ENCODE measurements at places on chromosomes 2 and 18. TPM values are rescaled to one million over a fixed set of nuclear protein-coding genes. Genes with fewer than 3 reads are reported as not detected.

Gene GAD1
- polyA plus RNA-seq: 0.22 TPM

Gene C1QL2
- polyA plus RNA-seq: 0.03 TPM

Gene EVX2
- polyA plus RNA-seq: not detected

Gene DSC3
- 0.53 TPM for polyA plus RNA-seq

Gene HOXD1
- 3.2 TPM for polyA plus RNA-seq

Gene NDC80
- 3.4 TPM for polyA plus RNA-seq

Gene REG1B
- 0.56 TPM for polyA plus RNA-seq

Gene ABCB11
- 0.02 TPM for polyA plus RNA-seq

Gene TWIST2
- 10.1 TPM for polyA plus RNA-seq

Gene GRB14
- polyA plus RNA-seq: 5.6 TPM

Gene IL1F10
- not detected for polyA plus RNA-seq

Gene TFCP2L1
- 6.3 TPM for polyA plus RNA-seq

Gene RAPH1
- 7.2 TPM for polyA plus RNA-seq

Gene FSIP2
- 0.06 TPM for polyA plus RNA-seq

Gene LOXHD1
- 0.49 TPM for polyA plus RNA-seq

Gene AQP12B
- polyA plus RNA-seq: not detected

Gene MFSD2B
- 0.58 TPM for polyA plus RNA-seq

Gene SP9
- polyA plus RNA-seq: not detected

Gene SEMA4C
- 23.0 TPM for polyA plus RNA-seq

Gene DPP10
- 0.20 TPM for polyA plus RNA-seq

Gene ROCK2
- polyA plus RNA-seq: 11.8 TPM

Gene CHRND
- not detected for polyA plus RNA-seq

Gene SLC11A1
- polyA plus RNA-seq: 359 TPM

Gene LYPD6B
- 2.5 TPM for polyA plus RNA-seq

Gene RFTN2
- 0.40 TPM for polyA plus RNA-seq

Gene RABL2A
- polyA plus RNA-seq: 16.3 TPM

Gene TCF7L1
- 12.9 TPM for polyA plus RNA-seq

Gene FNDC4
- 4.8 TPM for polyA plus RNA-seq

Gene RPRM
- polyA plus RNA-seq: 0.50 TPM

Gene LIMS3
- 0.55 TPM for polyA plus RNA-seq

Gene ZC3H6
- 1.1 TPM for polyA plus RNA-seq

Gene C1GALT1C1L
- polyA plus RNA-seq: 0.39 TPM

Gene ITPRIPL1
- polyA plus RNA-seq: 0.33 TPM

Gene SPOPL
- polyA plus RNA-seq: 11.8 TPM

Gene PAIP2B
- polyA plus RNA-seq: 1.4 TPM

Gene CNGA3
- polyA plus RNA-seq: 0.06 TPM

Gene LYPD6
- polyA plus RNA-seq: 0.16 TPM

Gene SCN3A
- 0.06 TPM for polyA plus RNA-seq

Gene IL1RL1
- polyA plus RNA-seq: 383 TPM

Gene HIBCH
- polyA plus RNA-seq: 14.3 TPM

Gene ITGAV
- polyA plus RNA-seq: 25.5 TPM

Gene FAHD2B
- polyA plus RNA-seq: 6.5 TPM

Gene CAPN14
- polyA plus RNA-seq: 0.03 TPM

Gene LIMS4
- 0.98 TPM for polyA plus RNA-seq

Gene PNPT1
- 9.4 TPM for polyA plus RNA-seq

Gene ACMSD
- polyA plus RNA-seq: 0.08 TPM

Gene OR6B2
- polyA plus RNA-seq: not detected

Gene ASB3
- 11.9 TPM for polyA plus RNA-seq

Gene COL3A1
- polyA plus RNA-seq: 211 TPM

Gene VAPA
- 240 TPM for polyA plus RNA-seq

Gene RALBP1
- 19.8 TPM for polyA plus RNA-seq

Gene POTEC
- not detected for polyA plus RNA-seq

Gene ADRA2B
- polyA plus RNA-seq: 0.25 TPM

Gene RBMS1
- polyA plus RNA-seq: 59.2 TPM

Gene LYG2
- polyA plus RNA-seq: not detected

Gene DTNA
- polyA plus RNA-seq: 5.0 TPM

Gene NYAP2
- 0.21 TPM for polyA plus RNA-seq

Gene ITGB6
- 37.4 TPM for polyA plus RNA-seq
